ENCODE measurements at places on chromosomes 5 and 9.

- DNase-seq = no peak
Measured at GRCh38 chr5:113390224-113390623, 44.6 kb downstream of the TSSK1B start.

- DNase-seq = peak; percentile 69
Measured at GRCh38 chr5:157543825-157544622, 31.6 kb downstream of the ADAM19 start.

- DNase-seq = no peak
Measured at GRCh38 chr5:170755679-170756456, 27.7 kb upstream of the GABRP start.

DNA sequence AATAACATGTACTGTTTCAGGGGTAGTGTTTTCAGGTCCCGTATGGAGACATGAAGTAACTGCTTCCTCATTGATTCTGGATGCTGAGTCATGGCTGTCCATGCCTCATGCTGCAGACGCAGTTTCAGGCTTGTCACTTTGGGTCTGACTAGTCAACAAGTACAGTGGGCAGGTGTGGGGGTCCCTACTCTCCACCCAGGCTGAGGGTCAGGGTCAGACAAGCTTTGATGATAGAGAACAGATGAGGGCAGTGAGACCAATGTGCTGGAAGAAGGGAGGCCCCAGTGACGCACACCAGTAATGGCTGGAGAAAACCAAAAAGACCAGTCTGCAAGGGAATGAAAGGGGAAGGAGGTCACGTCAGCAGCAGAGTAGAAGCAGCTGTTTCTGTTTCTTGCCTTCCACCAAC is 80.0 kb upstream of the NFIL3 start:
- DNase-seq = no peak

- DNase-seq = no peak
Measured at GRCh38 chr9:99076030-99076429, 28.9 kb upstream of the TGFBR1 start.

- DNase-seq = no peak
Measured at GRCh38 chr5:135478938-135479337, 26.8 kb upstream of the TIFAB start.

DNA sequence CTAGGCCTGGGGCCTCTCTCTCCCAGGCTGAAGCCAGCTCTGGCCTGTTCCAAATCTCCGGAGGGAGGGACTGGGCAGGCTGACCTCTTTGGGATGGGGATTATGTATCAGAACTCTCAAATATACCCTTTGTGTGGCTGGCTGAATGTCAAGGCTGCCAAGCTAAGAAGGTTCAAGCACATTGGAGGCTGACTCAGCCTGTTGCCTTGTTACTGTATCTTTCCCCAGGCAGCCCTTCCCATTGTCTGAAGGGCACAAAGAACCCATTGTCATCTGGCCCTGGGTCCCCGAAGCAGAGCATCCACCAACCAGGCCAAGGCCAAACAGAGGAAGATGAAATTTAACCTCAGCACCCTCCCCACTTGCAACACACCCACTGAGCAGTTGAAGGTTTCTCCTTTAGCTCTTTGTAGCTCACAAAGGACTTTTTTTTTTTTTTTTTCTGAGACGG is 7.3 kb upstream of the SPARC start:
- DNase-seq = no peak

DNA sequence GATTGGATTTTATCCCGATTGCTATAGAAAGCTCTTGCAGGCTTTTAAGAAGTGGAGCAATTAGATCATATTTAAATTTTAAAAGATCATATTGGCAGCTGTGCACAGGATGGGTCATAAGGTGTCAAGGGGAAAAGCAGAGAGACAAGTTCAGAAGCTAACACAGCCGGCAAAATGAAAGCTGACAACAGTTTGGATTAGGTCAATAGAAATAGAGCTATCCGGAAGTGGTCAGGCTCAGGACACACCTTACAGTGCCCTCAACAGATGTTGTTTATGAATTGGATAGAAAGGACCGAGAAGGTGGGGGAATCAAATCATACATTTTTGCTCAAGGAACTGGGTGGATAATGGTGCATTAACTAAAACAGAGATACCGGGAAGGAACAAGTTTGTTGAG is 46.3 kb upstream of the MARCHF11 start:
- no peak for DNase-seq
